ENCODE measurements at places on chromosomes 7 and 10.

DNA sequence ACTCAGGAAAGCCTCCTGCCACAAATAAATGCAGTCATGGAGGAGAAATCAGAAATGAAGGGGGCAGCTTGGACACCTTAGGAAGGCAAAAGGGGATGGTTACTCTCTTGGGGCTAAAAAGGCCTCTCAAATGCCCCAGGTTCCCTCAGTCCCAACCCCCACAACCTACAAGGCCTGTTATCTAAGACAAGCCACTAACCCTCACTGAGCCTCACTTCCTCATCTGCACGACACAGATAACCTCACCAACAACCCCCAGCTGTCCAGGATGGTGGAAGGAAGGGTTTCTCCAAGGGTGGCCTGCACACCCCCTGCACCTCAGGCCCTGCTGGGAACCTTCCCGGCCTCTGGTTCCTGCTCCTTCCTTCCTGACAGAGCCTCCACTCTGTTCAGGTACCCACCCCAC lies 29.2 kb downstream of the SORBS1 start:
- DNase-seq: no peak

- DNase-seq: no peak
Observed at GRCh38 chr7:111931016-111931517, 275.1 kb downstream of the DOCK4 start.

- no peak for DNase-seq
Observed at GRCh38 chr7:38632411-38632810, 1.2 kb upstream of the AMPH start.

DNA sequence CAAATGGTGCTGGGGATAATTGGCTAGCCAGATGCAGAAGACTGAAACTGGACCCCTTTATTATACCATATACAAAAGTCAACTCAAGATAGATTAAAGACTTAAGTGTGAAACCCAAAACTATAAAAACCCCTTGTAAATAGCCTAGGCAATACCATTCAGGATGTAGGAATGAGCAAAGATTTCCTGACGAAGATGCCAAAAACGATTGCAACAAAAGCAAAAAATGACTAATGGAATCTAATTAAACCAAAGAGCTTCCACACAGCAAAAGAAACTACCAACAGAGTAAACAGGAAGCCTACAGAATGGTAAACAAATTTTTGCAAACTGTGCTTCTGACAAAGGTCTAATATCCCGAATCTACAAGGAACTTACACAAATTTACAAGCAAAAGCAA lies 30.9 kb upstream of the PLXDC2 start:
- DNase-seq: no peak

GRCh38 chr7:111459757-111460280 lies 102.5 kb downstream of the IMMP2L start:
- DNase-seq: no peak

GRCh38 chr7:110987127-110987693 lies 103.7 kb upstream of the LRRN3 start:
- no peak for DNase-seq

GRCh38 chr7:100022621-100023020 lies 7.2 kb downstream of the ZKSCAN1 start:
- DNase-seq: no peak

DNA sequence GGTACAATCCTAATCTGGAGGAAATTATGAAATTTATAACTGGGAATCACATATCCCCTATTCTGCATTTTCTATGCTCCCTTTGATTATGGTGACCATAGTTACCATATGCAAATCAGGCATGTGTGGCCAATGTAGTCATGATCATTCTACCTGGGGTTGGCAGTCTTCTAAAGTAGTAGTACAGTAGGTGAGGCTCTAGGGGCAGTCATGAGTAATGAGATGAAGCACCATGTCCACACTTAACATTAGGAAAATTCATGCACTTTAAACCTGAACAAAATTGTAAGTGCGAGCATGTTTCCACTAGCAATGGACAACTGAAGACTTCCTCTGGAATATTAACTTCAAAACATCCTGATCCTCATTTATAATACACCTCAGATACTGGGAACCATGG lies 545.9 kb downstream of the SUGCT start:
- DNase-seq: no peak

DNA sequence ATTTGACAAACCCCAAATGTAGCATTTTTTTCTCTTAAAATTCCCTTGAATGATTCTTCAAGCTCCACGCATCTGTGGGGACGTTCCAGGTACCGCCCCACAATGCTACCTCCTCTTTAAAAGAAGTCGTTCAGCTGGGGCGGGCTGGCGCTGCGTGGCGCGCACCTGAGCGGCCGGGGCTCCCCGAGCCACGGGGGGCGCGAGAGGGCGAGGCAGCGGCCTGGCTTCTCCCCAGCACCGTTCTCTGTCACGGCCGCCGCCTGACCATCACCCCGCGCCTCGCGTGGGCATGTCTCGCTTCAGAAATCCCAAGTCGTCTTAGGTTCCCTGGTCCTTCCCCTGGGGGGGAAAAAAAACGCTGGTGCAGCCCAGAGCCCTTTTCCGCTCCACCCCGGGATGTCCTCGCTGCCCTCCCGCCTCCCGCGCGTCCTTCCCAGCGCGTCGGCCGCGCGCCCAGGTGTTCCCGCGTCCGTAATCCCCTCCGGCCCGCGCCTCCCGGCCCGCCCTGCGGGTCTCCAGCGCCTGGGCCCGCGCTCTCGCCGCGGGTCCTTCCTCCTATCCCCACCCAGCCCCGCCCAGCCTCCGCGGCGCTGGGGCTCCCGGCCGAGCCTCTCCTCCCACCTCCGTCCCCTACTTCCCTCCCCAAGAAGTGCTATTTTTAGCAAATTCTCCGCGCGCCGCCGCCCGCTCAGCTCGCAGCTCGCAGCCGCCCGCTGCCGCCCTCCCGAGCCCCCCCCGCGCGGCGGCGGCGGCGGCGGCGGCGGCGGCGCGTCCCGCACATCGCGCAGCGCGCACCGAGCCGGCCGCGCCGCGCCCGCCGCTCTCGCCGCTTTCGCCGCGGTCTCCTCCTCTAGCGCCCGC lies 58.7 kb upstream of the PRPS1L1 start:
- DNase-seq: peak; percentile 46

- DNase-seq: no peak
Observed at GRCh38 chr7:23469150-23469960, 936 bp downstream of the IGF2BP3 start.

GRCh38 chr7:66055321-66055956 lies 20.2 kb upstream of the ASL start:
- DNase-seq: no peak

- no peak for DNase-seq
Observed at GRCh38 chr10:80964955-80965614, 427.4 kb downstream of the SH2D4B start.

DNA sequence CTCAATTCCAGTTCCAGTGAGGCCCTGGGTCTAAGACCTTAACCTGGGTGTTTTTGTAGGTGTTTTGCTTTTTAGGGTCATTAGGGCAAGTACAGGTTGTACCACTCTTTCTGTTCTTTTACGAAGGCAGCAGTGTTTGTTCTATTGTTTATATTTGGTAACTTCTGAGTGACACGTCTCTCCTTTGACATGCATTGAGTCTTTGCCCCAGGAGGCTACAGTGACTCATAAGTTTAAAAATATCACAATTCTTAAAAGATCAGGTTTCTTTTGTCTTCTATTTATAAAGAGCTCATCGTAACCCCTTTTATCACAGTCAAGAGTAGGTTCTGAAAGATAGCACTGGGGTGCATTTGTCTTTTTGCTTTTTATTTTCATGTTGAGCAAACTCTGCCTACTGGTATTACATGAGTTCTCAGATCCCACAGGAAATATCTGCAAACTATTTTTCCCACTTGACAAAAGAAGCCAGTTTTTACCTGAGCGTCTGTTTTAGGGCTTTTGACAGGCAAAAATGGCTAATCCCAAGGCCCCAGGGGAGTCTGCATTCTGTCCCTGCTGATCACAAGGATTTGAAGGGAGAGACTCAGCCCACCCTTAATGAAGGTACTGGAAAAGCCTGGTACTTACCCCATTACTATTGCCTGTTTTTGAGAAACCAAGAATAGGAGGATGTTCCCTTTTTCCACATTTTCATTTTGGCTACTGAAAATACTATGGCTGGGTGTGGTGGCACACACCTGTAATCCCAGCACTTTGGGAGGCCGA lies 7.9 kb downstream of the NUDT13 start:
- DNase-seq: no peak

- no peak for DNase-seq
Observed at GRCh38 chr10:44760513-44760912, 150.6 kb upstream of the TMEM72 start.

- DNase-seq: no peak
Observed at GRCh38 chr10:9450801-9451200, 1396.3 kb downstream of the GATA3 start.

GRCh38 chr10:84205049-84205852 lies 10.9 kb downstream of the CDHR1 start:
- peak; percentile 18 for DNase-seq

DNA sequence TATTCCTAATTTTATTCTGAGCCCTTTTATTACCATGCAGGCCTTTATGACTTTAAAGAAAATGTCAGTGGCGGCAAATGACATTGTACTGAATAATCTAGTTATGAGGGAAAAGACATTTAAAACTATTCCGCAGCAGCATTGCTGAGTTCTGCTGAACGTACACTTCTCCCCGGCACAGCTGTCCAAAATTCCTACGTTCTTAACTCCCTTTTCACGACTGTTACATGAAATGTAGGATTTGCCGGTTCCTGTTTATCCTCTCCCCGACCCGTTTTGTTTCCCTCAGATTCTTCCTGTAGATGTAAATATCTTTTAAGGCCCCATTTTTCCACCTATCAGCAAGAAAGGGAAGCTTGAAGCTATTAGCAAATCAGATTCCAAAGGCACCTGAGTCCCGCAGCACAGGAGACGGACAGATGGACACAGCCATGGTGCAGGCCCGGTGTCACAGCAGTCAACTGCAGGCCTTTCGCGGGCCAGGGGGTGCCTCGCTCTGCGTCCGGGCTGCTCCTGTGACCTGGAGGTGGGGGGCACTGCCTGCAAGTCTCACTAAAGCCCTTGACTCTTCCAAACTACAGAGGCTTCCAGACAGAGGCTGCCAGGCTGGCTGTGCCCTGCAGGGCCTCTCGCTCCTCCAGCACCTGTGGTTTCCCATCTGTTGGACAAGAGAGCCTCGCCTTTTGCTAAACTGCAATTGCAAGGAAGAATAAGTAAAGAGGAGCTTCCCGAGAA lies 485.0 kb upstream of the MGMT start:
- no peak for DNase-seq

DNA sequence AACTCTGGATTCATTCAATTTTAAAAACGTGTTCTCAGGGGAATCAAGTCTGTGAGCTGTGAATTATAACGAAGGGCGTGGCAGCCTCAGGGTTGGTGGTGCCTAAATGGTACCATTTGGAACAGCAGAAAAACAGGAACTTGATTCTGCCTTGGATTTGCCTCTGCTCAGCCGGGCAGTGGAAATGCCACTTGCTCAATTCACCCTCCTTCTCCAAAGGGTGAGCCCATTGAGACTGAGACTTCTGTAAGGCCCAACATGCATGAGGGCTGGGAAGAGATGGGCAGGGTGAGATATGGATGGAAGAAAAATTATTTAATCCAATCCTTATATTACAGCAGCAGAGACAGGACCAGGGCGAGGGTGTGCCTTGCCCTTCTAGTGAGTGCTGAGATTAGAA lies 107.1 kb upstream of the HABP2 start:
- no peak for DNase-seq

Data from NCI-H1436 (cell line).